ENCODE measurements at places on chromosomes 1 and 21. TPM values are rescaled to one million over a fixed set of nuclear protein-coding genes. Genes with fewer than 3 reads are reported as not detected.

The VCAM1 gene
- 100 TPM for total RNA-seq

The GRHL3 gene
- total RNA-seq = 2.5 TPM

The UBL4B gene
- total RNA-seq = not detected

The CA14 gene
- total RNA-seq = 2.3 TPM

The KRTAP12-3 gene
- not detected for total RNA-seq

The GUCA2B gene
- not detected for total RNA-seq

The HEYL gene
- total RNA-seq = 12.1 TPM

The SASS6 gene
- 3.9 TPM for total RNA-seq

The ATP6V1G3 gene
- total RNA-seq = 1.9 TPM

The B3GALT5 gene
- total RNA-seq = 1.9 TPM

The CELA3B gene
- total RNA-seq = not detected
